EH (cell line): ENCODE measurements at places on chromosomes 11 and 22.
A peak's percentile ranks its signal among the peaks of the same experiment; 100 is the strongest.

GRCh38 chr11:955154-956063, 29.7 kb downstream of the AP2A2 start:
- no peak for DNase-seq

GRCh38 chr11:114044042-114044871, 15.3 kb upstream of the ZBTB16 start:
- no peak for DNase-seq

DNA sequence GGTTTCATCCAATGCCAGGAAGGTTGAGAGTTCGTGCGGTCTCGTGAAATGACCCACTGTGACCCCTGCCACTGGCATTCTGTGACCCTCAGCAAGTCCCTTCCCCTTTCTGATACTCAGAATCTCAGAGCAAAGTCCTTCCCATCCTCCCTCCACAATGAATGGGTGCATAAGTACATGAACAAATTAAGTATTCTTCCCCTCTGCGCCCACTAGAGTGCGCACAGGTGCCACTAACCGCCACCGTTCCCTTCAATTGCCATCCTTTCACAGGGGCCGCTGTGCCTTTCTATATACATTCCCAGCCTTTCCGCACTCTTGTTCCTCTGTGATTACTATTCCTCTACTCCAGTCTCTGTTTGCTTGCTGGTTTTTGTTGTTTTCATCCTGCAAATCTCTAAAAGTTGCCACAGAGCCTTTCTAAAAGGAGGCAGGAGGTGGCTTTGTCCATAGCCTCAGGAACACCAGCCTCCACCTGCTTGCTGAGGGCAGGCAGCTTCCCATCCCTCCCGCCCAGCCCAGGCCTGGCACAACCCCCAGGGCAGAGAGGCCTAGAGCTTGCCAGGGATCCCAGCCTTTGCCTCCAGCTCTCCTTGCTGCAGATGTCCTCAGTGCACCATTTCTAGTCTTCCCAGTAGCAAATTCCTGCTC, 6.7 kb upstream of the AP1B1 start:
- DNase-seq = peak; percentile 79

- no peak for DNase-seq
Measured at GRCh38 chr11:107882095-107882820, 23.7 kb upstream of the SLC35F2 start.

GRCh38 chr11:6567371-6567745, 36.1 kb downstream of the RRP8 start:
- no peak for DNase-seq

DNA sequence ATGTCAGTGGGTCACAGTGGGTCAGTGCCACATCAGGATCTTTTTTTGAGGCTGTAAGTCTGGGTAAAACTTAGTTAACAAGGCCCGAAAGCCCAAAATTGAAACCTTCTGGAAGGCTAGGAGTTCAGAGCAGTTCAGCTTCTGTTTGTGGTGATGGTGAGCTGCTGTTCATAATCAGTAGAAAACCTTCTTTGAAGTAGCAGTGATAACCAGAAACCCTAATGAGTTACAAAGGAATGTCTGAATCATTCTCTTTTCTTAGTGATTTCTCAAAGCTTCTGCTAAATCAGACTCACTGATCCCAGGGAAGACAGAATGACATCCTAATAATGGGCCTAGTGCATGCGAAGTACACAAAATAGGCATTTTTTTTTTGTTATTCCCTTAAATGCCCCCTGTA, 124.7 kb downstream of the PARVA start:
- DNase-seq = peak; percentile 79

- DNase-seq = peak; percentile 76
Measured at GRCh38 chr11:74739546-74740270, 8.5 kb upstream of the CHRDL2 start.

DNA sequence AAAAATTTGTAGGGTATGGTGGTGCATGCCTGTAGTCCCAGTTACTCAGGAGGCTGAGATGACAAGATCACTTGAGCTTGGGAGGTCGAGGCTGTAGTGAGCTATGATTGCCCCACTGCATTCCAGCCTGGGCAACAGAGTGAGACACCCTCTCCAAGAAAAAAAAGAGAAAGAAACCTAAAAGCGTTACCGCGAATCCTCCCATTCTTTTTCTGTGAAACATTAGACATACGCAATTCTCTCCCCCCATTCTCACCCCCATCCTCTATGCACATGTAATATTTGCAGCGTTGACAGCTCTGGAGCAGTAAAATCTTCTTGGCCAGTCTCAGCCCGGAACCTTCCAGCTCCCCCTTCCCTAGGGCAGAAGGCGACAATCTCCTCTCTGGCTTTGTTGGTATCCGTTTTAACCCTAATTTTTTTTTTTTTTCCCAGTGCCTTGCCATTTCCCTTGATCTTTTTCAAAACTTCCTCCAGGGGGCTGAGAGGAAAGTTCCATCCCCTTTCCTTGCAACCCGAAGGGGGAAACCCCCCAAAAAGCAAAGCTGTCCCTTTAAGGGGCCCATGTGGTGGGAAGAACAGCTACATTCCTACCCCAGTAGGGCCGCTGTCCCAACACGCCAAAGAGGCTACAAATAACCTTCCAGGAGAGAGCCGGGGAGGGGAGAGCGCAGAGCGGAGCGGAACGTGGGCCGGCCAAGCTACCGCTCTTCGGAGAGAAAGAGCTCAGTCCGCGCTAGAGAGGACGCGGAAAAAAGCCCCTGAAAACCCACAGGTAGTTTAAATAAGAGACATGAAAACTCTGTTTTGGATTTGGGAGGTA, 1.9 kb downstream of the LRP4 start:
- peak; percentile 82 for DNase-seq

- no peak for DNase-seq
Measured at GRCh38 chr11:87455180-87455579, 417.4 kb downstream of the TMEM135 start.

- DNase-seq = no peak
Measured at GRCh38 chr11:66457826-66458225, 8.9 kb upstream of the PELI3 start.

DNA sequence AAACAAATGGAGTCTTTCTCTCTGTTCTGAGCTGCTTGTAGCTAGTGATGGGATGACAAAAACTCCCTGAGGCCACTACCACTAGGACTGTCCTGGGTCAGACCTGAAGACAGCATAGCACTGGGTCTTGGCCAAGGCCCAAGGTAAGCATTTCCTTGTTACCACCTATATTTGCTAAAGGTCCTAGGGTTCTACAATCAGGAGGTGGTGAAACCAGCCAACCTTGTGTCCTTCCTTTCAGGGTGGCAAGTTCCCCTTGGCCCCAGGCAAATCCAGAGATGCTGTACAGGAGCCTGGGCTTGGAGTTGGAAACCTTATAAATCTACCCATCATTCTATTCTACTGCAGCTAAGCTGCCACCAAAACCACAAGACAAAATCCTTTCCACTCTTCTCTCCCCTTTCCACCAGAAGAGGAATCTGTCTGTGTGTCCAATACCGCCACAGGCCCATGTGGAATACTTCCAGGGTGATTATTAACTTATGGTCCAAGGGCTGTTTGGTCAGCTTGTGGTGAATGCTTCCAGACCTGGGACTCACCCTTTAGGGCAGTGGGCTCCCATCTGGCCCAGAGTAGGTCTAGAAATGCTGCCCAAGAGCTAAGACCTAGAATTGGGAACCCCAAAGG, 16.8 kb downstream of the SLC22A25 start:
- DNase-seq = no peak

DNA sequence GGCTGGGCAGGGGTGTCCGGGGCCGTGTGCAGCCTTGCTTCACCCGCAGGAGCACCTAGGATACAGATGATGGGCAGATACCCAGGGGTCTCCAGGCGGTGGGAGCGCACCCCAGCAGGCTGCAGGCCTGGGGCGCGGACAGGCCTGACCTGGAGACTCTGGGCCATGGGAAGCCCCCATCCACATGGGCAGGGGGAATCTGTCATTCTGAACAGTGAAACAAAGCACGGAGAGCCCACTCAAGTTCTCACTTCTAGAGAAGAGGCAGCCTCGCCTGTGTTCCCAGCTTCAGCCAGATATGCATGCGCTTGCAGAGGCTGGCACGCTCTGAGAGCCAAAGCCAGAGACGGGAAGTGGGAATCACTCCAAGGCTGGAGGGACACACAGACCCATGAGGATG, 333.1 kb downstream of the BRD1 start:
- no peak for DNase-seq

- DNase-seq = peak; percentile 95
Measured at GRCh38 chr11:86688398-86689179, 16.2 kb upstream of the ME3 start.

- DNase-seq = no peak
Measured at GRCh38 chr11:70338594-70338993, 59.7 kb upstream of the CTTN start.

DNA sequence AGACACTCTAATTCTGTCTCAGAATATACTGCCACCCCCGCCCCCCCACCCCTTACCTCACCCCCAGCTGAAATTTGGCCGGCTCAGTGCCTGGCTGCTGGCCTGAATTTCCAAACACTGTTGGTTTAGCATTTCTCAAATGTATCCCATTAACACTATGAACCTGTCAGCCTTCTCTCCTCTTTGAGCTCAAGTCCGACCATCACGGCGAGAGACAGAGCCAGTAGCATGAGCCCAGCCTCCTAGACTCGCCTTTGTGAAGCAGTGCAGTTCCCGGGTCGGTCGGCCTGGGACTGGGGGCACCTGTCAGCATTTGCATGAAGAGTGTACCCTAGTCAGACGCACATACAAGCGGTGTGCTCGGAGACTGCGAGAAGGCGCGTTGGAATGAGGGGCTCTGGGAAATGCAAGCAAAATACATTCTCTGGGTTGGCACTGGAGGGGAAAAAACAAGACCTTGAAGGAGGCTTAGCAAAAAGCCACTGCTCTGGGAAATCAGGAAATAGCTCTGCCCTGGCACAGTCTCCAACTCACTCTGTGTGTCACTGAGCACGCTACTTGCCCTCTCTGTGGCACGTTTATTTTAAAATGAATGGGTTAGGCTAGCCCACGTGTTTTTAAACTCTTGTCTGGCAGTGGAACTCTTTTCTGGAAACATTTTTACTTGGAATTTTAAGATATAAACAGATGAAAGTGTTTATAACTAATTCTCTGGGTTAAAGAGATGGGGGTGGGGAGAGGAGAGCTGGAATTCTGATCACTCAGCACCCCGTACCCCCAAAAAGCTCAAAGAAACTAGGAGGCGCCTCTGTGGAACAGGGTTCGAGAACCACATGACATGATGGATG, 108.3 kb downstream of the TIMP3 start:
- no peak for DNase-seq

DNA sequence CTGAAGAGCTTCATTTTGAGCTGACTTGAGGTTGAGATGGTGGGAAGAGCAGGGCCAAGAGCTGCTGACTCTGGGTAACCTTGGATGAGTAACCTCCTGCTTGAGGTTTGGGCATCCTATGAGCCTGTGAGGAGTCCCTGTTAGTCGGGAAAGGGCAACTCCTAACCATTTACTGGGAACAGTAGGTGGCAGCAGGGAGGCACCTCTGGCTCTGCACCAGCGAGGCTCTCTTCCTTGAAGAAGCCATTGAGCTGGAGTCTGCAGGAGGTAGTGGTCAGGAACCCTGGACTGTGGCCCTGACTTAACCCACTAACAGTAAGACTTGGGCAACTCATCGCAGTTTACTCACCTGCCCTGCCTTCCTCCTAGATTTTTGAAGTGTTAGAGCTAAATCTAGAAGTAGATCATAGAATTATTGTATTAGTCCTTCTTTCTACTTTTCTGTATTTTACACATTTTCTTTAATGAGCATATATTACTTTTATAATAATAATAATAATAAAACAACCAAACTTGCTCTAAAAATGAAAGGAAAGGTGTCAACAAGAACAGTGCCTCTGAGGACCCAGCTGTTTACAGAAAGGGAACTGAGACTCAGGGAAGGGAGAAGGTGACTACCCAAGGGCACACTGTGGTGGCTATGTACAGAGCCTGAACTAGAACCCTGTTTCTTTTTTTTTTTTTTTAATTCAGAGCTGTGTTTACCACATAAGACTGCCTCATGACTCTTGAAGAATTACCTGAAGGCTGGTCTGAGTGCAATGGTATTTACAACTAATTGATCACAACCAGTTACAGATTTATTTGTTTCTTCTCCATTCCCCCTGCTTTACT, 47.5 kb downstream of the MEI1 start:
- peak; percentile 84 for DNase-seq

GRCh38 chr11:111540114-111540936, at the start of gene LAYN:
TSS of gene LAYN (plus strand) at chr11:111540720. CDS start at chr11:111540844, 124 bp downstream.
- peak; percentile 87 for DNase-seq

GRCh38 chr11:34449013-34449412, 10.3 kb downstream of the CAT start:
- DNase-seq = no peak
